ENCODE measurements at places on chromosomes 6 and 20.

GRCh38 chr6:100461278-100461916 is 3.3 kb downstream of the SIM1 start:
- no peak for DNase-seq

- no peak for DNase-seq
These were observed 27.4 kb upstream of the APCDD1L start for GRCh38 chr20:58542411-58543095.

GRCh38 chr6:79077715-79078074 is 359 bp downstream of the PHIP start:
- no peak for DNase-seq

DNA sequence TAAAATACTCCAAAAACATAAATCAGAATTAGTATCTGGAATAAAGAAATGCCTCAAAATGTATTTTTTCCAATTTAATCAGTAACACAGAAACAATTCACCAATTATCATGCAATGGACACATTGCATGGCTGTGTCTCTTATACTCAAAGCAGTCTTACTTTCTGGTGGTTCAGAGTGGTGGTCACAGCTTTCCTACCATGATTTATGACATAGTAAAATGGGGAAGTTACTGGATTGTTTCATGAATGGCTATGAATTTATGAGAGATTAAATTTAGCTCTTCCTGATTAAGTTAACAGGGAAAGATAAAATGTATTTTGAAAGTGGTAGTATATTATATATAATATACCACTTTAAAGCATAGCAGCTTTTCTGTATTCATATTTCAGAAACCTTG is 331.5 kb upstream of the MAP3K7 start:
- DNase-seq, result no peak

GRCh38 chr6:141303907-141304306 is 828.8 kb upstream of the GJE1 start:
- no peak for DNase-seq

DNA sequence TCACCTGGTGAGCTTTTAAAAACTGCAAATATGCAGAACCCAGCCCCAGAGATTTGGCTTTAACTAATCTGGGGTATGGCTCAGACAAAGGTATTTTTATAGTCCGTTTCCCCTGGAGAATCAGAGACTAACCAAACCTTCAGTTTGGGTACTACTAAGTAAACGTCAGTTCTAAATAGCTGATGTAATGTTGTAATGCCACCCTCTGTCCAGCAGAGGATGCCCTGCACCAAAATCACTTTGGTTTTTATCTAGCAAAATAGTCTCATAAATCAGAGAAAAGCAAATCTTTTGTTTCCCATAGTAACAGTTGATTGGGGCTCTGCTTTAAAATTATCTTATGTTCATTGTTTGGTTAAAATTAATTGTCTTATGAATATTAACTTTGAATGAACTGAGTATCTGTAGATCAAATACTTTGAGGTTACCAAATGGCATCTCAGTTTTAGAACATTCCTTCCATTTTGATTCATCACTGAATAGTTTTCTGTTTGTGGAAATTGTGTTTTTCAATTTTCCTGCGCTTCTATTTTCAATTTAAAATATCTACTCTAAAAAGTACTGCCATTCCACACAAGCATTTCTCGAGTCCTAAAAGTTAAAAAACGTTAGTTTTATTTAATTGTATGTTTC is 278.3 kb upstream of the PLCB4 start:
- DNase-seq, result no peak

GRCh38 chr6:53210811-53211210 is 62.2 kb upstream of the GCM1 start:
- no peak for DNase-seq

DNA sequence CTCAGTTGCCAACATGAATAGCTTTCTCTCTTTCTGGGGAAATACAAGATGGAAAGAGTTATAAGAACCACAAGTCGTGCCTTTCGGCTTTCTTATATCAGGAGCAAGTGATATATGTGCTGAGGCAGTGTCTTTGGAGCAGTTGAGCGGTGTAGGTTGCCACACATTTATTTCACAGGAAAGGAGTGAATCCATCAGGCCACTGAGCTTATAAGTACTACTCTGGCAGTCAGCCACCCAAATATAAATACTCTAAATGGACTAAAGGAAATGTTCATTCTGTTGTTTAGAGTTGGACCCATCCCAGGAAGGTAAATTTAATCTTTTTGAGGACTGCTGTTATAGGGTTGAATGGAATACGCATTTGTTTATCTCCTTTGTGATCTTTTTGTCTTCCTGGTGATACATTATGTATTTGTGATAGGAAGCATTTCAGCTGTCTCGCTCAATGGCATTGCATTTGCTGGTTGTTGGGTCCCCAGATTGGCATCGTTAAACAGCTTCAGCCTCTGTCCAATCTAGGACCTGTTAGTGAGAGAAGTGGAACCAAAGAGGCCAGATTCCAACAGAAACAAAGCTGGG is 139.7 kb downstream of the SOBP start:
- DNase-seq, result no peak

DNA sequence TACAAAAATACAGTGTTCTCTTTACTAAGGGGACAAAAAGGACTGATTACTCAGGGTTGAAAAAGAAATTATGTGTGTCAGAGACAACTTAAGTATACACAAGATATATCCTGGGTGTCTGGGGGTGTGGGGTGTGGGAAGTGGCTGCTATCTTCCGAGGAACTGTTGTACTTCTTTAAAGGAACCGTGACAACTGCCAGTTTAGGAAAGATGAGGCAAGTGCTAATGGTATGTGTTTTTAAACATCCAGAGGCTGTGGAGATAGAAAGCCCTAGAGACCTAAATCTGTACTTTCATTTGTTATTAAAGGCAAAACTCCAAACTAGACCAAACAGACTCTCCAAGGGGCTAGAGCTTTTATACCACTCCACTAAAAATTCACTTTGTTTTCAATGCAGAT is 95.6 kb downstream of the SNAP25 start:
- DNase-seq, result no peak

- DNase-seq, result no peak
These were observed 67.6 kb upstream of the SUPT3H start for GRCh38 chr6:45445364-45445748.

Data from HFF-Myc (cell line).